ENCODE measurements at places on chromosomes 3 and 15.

GRCh38 chr3:188342991-188343732, 189.2 kb downstream of the LPP start:
- DNase-seq = no peak

DNA sequence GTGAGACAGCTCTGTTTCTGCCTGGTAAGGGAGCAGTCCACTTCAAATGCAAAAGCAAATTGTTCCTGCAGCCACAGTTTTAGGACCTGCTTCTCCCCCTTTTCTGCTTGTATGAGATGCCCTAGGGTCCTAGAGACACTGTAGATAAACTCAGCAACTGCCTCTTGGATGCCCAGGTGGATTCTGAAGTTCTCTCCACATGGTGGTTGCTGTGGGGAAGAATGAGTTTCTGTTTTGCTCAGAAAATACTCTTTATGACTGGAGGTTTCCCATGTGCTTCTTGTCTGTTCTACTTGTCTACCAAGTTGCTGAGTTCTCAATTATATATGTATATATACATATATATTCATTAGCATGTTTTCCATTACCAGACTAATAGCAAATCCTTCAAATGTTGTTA, 5.6 kb upstream of the ZNF80 start:
- no peak for DNase-seq

DNA sequence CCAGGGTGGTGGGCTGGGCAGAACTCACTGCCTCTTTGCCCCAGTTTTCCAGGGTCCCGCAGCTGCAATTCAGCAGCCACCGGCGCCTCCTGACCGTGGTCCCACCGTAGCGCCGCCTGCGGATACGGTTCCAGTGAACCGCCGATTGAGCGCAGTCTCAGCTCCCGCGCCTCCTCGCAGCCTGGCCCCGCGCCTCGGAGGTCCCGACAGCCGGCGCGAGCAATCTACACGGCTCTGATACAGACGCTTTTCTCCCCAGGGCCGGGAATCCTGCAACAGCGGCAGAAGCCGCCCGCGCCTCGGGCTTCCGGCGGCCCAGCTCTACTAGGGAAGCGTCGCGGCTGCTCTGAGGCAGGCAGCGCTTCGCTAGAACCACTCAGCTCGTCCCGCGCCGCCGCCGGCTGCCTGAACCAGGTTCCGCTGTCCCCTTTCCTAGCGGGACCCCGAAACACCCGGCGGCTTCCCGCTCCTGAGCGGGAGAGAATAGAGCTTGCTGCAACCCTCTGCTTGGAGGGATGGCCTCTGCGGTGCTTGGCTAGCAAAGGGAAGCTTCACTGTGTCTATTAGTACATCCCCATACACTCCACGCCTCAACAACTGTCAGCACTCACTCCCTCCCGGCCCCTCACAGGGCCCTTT, 3.1 kb downstream of the FOXL2NB start:
- DNase-seq = no peak

DNA sequence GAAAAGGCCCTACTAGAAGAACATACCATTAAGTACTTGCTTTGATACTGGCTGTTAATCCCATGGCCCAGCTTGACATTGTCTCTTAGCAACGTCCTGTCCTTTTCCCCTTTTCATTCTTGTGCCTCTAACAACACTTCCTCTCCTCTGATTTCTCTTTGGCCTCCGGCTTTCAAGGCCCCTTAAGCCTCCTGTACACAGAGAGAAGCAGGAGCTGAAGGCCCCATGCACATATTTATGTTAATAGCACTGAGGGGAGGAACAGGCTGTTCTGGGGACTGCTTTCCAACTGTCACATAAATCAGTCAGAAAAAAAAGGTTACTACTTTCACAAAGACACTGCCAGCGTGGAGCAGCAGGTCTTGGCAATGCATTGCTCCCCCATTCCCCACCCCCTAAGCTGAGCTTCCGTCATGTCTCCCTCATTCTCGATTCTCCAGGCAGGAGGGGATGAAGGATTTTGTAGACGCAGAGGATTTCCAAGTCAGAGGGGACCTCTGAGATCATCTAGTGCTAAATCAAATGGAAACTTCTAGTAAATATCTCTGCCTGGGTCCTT, 257.4 kb upstream of the ADAMTS9 start:
- DNase-seq = no peak

GRCh38 chr3:51388286-51389029, 2.6 kb upstream of the RBM15B start:
- DNase-seq = no peak
